ENCODE measurements at places on chromosomes 11 and 22.

- no peak for DNase-seq
Observed at GRCh38 chr11:28366549-28367346, 258.6 kb downstream of the METTL15 start.

DNA sequence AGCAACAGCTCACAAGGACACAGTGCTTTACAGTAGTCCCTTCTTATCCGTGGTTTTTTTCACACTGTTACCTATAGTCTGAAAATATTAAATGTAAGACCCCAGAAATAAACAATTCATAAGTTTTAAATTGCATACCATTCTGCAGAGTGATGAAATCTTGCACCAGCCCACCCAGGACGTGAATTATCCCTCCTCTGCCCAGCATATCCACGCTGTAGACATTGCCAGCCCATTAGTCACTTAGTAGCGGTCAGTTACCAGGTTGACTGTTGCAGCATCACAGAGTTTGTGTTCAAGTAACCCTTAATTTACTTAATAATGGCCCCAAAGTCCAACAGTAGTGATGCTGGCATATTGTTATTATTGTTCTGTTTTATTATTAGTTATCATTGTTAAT is 3.6 kb downstream of the CLTCL1 start:
- DNase-seq: no peak

DNA sequence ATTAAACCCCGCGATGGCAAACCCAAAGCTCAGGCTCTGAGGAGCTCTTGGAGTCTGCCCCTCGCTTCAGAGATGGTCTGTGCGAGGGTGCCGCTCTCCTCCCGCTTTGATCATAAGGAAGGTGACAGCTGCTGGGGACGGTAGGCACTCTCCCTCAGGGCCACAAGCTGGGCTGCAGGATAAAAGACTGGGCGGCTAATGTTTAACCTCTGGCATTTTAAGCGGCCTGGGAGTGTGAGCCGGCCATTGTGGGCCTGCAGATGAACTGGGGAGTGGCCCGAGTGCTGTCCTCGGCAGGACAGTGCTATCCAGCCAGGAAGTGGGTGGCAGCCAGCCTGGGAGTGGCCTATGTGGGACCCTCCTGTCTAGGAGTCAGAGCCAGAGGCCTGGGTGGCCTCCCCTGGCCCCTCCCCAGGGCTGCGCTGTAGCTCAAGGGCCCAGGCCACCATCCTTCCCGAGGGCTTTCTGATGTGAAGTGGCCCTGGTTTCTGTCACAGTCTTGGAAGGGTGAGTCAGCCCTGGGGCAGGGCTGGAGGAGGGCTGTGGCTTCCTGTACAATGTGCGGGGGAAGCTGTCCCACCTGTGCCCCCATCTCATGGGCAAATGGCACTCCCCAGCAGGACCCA is 58.7 kb upstream of the PRODH start:
- no peak for DNase-seq

DNA sequence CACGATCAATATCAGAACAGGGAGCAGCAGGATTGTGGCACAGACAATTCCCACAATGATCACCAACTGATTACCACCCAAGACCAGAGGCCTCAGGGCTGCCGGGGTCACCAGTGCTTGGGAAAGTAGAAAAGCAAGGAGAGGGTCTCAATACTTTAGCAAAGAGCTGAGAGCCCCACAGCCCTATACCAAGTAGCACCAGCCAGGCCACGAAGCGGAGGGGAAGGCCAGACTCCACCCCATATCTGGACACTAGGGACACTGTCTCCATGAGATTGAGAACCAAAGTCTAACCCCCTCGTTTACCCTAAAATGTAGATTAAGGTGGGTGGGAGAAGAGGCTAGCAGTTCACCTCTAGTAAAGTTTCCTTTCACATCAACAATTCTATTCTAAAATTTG is 24.1 kb upstream of the SCN2B start:
- no peak for DNase-seq

- DNase-seq: no peak
Observed at GRCh38 chr11:63765688-63766241, 2.8 kb downstream of the ZFTA start.

DNA sequence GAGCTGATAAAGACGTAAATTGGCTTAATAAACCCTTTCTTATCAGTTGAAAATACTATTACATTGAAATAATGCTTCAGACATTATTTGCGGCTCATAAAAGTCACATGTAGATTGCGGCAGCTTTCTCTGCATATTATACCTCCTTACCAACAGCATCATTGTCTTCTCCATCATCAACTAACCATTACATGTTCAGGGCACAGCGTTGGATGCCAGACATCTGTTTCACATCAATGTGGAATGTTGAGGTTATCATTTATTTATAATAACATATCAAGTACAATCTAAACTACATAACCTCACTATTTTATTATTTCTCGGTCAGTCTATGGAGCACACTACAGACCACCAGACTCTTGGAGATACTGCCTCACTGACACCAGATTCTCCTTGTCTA is 573.8 kb upstream of the FAT3 start:
- DNase-seq: no peak

DNA sequence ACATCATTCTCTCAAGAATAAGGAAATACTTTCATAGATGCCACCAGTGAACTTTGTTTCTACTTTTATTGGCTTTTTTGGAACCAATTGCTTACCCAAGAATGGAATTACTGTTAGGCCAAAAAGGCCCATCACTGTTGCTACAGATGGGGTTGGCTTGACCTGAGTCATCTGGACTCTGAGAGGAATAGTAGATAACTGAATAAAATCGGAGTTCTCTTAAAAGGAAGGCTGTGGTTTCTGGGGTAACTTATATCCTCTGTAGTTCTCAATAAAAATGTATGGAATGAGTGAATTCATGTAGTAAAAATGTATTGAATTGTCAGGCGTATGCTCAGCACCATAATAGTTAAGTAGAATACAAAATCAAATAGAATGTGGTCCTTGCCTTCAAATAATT is 56.6 kb downstream of the ARHGEF12 start:
- DNase-seq: no peak

DNA sequence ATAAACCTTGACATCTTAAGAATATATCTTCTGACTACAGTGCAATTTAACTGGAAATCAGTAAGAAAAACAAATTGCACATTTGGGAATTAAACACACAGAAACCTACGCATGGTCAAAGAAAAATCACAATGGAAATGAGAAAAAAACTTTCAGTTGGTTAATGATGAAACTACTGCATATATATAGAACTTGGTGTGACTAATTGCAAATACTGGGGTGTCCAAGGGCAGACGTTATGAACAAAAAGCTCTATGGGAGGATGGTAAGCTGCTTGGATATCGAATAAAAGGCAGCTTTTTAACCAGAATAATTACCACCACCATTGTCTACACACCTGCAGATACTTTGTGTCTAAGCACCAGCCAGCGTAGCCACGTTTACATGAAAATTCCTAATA is 791 bp downstream of the GDPD4 start:
- no peak for DNase-seq

DNA sequence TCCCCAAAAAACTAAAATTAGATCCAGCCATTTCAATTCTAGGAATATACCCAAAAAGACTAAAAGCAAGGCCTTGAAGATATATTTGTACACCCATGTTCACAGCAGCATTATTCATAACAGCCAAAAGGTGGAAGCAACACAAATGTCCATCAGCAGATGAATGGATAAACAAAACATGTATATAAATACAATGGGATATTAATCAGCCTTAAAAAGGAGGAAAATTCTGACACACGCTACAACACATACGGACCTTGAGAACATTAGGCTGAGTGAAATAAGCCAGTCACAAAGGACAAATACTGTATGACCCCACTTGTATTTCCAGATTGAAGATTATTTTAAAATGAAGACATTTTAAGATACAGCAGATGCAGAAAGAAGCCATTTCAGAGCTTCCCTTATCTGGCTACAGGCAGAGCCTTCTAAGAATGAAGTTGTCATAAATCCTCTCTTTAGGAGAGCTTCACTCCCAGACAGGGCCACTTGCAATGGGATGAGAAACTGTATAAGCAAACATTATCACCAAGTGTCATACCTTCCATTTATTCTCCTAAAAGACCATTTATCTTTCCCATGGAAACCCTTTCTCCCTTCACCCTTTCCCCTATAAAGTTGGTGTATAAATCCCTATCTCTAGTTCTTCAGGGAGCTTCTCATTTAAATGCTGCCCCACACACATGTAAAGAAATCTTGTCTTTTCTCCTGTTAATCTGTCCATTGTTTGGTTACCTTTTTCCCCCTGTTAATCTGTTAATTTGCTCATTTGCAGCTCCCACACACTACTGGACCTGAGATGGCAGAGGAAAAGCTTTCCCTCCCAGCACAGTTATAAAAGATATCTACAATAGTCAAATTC is 19.3 kb upstream of the TOP3B start:
- no peak for DNase-seq

- DNase-seq: no peak
Observed at GRCh38 chr22:20671409-20672081, 102.4 kb upstream of the SERPIND1 start.

DNA sequence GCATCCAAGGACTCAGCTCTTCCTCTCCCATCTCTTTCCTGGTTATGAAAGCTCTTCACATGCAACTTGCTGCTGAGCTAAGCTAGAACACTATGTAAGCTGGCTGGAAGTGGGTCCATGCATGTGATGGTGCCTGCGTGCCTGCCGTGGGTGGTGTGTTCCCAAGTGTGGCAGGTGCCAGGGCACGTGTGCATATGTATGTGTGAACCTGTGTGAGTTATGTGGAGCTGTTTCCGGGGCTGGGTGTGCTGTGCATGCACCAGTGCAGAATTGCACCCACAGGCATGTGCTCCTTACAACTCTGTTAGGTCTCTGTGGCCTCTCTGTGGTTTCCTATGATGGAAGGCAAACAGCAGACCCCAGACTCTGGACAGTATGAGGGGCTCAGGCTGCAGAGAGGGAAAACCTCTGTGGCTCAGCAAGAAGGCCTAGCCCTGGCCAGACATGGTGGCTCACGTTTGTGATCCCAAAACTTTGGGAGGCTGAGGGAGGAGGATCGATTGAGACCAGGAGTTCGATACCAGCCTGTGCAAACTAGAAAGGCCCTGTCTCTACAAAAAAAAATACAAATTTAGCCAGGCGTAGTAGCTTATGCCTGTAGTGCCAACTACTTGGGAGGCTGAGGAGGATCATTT is 4.1 kb upstream of the P2RY6 start:
- DNase-seq: no peak

- DNase-seq: no peak
Observed at GRCh38 chr11:112566124-112566523, 305.5 kb upstream of the PLET1 start.

GRCh38 chr22:20037419-20037818 is 16.5 kb downstream of the TANGO2 start:
- no peak for DNase-seq

- no peak for DNase-seq
Observed at GRCh38 chr22:29198240-29198639, 7.5 kb upstream of the EMID1 start.

DNA sequence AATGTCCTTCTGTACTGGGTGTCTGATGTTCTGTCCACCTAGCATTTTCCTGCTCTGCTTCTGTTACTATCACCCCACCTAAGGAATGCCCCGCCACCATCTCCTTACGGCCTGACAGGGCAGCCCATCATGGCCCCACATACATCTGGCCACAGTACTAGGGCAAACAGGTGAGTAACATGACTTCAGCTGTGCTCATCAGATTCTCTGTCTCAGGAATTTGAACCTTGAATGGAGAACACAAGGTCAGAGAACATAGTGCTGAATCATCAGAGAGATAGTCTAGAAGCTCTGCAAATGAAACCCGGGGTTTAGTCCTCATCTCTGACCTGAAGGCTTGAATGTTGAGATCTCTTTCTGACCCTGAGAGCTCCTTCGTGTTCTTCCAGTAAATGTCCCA is 32.4 kb downstream of the ZC3H12C start:
- no peak for DNase-seq

DNA sequence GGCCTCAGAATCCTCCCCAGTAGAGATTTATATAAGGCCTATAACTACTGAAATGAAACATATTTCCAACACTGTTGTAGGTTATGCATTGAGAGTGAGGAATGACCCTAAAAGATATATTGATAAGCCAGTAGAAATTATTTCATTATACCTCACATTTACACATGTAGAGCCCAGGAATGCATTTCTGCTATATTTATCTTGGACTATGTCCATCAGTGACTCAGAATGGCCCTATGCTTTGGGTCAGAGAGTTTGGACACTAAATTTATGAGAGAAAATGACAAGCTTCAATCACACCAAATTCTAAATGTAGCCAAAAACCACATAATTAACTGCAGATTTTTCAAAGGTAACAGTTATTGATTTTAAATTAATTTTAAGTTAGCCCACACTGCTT is 761.9 kb downstream of the DLG2 start:
- DNase-seq: no peak

DNA sequence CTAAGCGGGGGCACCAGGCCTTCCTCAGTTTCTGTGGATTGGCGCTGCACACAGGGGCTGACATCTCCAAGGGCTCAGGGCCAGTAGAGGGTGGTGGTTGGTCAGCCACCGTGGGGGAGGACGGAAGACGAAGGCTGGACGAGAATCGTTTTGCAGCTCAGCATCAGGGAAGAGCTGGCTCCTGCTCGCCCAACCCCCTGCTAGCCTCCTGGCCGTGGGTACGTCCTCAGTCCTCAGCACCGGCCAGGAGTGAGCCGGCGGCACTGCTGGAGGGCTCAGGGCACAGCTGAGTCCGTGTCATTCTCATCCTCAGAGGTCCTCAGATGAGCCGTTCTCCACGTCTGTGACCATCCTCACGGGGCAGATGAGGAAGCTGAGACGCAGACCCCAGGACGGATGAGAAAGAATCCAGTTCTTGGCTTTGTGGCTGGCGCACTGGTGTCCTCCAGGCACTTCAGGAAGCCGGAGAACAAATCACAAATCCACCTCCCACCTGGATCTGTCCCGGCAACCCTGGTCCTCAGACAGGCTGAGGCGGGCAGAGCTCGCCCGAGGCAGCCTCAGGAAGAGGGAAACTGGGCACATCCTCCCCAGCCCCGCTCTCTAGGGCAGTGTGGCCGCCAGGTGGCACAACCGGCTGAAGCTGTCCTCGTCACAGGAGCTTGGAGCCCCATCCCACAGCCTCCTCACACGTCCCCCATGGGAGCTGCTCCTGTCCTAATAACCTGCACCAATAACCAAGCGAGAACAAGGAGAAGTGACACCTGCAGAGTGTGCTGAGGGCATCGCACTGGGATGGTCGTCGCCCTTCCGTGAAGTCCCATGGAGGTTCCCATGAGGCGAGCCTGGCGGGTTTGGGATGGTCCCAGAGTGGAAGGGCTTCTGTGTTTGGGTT is 393.7 kb downstream of the BRD1 start:
- no peak for DNase-seq

Measured in iPS DF 6.9 (cell line).